B cell (primary cell): ENCODE measurements at places on chromosomes 7 and 10.

DNA sequence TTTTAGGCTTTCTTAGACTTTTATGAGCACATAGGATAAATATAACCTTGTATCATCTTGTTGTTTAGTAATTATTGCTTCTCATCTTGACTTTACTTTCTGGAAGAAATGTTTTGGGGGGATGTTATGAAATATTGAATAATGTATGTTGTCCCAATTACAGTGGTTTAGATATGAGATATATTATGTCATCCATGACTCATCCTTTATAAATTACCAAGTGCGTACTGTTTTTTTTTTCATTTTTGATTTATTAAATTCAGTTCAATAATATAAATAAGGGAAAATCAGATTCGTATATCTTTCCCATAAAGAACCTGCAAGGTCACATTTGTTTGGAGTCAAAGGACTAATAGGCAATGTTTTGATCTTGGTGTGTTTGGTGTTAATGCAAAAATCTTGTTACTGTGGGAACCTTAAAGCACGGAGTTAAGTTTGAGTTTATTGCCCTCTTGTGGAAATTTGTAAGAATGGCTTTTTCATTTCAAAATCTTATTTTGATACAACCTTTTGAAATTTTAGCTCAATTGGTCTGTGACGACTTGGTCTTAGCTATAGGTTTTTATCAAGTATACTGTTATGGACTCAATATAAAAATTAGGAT, 108.6 kb downstream of the SRI start:
- DNase-seq = peak; percentile 24

DNA sequence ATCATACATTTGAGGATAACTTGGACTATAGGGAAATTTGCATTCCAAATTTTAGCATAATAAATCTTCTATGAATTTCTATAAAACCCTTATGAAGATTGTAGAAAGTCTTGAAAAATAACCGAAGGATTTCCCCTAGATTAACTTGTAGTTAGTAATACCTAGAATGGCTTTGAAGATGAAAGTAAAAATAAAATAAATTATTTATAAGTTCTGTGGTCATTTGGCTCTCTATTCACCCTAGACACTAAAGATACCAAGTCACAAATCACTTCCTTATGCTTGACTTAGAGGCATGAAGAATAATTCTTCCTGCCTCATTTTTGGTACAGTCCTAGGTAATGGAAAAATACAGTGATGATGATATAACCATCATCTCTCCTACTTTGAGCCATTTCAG, 79.3 kb downstream of the CSTF2T start:
- DNase-seq = no peak

GRCh38 chr10:83332690-83333089, 806.6 kb upstream of the GHITM start:
- no peak for DNase-seq

DNA sequence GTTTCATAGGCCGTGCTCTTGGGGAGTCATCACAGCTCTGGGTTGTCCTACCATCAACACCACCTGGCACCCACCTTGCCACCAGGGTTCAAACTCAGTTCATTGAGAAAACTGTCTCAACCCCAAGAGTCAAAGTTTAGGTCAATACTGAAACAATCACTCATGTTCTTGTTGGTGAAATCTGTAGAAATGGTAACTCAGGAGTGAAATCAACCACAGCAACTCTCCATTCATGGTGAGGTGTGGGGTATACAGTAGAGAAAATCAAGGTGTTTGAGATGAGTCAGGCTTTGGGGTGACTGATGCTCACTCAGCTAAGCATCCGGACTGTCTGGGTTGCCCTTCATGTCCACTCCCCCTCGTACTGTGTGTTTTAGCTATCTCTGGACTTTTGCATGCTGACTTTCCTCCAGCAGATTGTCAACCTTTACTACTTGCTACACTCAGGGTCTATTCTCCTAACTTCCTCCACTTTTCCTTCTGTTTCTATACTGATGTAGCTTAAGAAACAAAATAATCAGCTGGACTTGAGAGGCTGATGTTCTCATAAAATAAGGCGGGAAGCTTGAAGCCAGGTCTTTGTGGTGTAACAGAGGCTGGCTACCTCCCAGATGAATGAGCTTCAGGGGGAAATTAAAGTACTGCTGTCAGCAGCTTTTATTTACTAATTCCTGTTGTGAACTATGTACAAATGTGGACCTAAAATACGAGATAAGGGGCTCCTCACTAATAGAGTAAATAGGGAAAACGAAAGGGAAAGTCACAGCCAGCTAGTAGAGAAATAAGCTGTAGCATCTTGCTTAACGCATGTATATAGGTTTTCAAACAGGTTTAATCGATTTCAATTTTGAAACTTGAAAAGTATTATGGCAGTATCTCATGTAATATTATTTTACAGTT, 173.6 kb upstream of the AKR1E2 start:
- DNase-seq = no peak

DNA sequence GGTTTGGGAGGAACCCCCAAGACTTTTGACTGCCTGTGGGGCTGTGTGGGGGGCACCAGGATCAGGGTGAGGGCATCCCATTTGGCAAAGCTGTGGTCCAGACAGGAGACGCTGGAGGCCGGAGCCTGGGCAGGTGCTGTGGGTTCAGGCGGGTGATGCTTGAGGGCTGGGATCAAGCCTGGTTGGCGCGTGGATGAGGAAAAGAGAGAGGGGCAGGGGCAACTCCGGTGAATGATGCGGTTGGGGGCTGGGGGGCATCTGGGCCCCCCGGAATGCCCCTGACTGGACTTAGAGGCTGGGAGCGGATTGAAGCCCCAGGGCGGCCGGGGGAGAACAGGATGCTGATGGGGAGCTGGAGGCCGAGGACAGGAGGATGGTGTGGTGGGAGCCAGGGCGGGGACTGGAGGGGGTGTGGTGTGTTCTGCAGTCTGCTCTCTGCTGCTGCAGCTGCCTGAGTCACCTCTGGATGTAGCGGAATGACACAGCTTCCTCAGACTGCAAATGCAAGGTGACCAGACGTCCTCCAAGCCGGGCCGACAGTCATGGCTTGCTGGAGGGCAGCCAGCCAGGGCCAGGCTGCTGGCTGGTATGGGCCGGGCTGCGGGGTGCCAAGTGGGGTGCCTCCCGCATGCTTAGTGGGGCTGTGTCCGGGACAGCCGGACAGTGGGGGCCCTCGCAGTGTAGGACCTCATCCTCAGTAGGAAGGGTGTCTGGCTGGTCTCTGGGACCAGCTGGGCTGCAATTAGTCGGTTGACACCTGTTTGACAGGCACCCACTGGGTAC, 3.2 kb downstream of the MAFK start:
- peak; percentile 24 for DNase-seq

DNA sequence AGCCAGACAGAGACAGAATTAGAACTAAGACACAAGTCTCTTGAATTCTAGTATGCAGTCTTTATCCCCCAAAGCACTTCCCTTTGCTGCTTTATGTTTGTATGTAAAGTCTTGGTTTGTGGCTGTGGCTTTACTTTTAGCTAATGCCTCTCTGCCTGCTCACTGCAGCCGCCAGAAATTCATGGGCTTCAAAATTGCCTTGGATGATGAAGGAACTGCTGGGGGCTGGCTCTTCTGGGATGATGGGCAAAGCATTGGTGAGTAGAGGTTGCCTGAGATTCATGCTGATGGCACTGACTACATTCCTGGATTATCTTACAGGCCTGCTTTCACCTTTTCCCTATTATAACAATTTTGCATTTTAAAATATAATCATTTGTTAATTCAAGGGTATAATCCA, 10.9 kb upstream of the MGAM2 start:
- no peak for DNase-seq

GRCh38 chr7:47288060-47288459, 293.9 kb downstream of the TNS3 start:
- no peak for DNase-seq

DNA sequence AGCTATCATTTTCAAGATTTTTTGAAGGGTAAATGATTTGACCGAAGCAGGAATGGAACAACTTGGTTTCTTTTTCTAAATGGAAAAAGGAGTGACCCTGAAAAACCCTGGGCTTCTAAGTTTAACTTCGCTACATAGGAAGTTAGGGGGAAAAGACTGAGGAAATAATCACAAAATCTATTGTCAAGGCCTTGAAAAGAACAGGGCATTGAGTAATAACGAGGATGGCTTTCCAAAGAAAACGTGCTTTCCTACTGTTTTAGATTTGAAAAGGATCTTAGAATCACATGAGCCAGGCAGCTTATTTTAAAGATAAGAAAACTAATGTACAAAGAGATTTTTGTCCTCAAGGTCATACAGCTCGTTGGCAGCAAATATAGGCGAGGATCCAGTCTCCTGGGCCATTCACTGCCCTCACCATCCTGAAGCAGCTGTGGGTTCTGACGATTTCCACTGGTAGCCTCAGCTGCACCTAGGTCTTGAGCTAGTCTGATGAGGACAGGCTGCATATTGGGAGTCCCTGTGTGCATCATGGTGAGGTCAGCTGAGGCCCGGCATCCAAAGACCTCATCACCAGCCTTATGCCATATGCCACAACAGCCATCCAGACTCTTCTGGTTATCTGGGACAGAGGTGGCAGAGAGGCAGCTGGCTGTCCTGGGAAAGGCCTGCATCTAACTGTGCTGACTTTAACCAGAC, 384.7 kb upstream of the NRP1 start:
- DNase-seq = no peak

DNA sequence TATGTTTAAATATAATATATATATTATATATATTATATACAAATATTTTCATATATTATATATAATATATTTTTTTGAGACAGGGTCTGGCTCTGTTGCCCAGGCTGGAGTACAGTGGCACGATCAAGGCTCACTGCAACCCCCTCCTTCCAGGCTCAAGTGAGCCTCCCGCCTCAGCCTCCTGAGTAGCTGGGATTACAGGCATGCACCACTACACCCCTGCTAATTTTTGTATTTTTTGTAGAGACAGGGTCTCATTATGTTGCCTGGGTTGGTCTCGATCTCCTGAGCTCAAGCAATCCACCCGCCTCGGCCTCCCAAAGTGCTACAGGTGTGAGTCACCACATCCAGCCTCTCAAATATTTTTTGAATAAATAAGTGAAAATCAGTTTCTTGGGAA, 215.5 kb downstream of the GATA3 start:
- no peak for DNase-seq

DNA sequence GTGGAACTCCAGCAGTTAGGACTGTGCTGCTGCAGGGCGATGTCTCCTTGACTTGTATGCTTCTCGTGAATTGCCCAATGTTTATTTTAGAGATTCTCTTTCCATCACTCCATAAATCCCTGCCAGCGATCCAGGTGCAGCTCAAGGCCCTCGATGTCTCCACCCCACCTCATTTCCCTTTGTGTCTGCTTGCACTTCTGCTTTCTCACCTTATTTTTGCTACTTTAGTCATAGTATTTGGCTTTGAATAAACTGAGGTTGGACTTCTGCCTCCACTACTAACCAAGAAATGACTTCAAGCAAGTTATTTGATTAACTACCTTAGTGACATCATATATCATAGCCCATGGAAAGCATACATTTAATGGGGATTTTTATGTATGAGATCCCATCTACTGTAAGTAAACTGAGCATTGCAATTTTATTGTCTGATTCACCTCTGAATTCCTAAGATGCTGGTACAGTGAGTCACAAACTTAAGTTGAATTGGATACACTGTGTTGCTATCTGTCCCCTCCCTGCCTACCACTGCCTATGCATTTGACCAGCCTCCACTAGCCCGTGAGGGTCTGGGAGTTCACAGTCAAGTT, 255.8 kb downstream of the ABCA13 start:
- no peak for DNase-seq

DNA sequence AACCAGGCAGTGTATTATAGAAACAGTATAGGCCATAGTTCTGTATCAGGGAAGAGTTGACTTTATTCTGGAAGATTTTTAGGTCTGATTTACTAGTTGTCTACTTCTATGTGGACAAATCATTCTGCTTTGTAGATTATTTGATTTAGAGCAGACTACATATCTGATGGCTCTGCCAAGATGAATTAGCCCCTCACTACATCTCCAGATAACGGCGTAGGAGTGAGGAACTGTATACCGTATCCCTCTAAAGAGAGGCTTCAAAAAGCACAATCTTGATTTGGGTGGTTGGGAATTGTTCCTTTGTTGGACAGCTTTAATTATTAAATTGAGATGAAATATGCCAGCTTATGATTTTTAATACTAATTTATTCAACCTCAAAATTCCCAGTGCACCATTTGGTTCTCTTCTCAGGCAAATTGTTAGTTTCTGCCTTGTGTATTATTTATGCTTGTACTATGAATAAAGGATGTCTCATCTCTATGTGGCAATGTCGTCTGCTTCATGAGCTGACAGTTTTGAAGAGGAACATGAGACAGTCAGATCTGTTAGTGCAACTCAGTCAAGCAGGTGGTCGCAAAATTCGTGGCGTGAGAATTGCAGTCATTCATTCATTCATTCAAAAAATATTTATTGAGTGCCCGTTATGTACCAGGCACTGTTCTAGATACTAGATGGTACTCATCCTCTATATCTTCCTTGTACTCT, 422.8 kb downstream of the EXOC4 start:
- DNase-seq = no peak

GRCh38 chr7:39353615-39354376, 212.4 kb upstream of the YAE1 start:
- no peak for DNase-seq
